ENCODE measurements at places on chromosomes 11 and 22.

- no peak for DNase-seq
Measured at GRCh38 chr11:33743291-33743690, 7.1 kb upstream of the CD59 start.

DNA sequence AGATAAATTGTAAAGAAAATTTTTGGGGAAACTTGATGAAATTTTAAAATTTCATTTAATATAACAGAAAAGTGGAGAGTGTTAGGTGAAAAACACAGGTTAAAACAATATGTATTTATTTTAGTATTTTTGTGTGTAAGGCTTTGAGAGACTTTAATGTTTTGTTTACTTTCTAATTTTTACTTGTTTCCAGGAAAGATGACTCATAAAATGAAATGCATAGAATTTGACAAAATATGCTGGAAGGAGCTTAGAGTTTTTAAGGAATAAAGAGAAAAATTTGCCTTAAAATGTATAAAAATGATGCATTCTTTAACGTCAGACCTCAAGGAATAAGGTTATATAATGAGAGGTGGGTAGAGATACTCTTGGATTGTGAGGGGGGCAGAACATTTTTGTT is 1205.1 kb upstream of the CNTN5 start:
- DNase-seq: no peak

- no peak for DNase-seq
Measured at GRCh38 chr11:35103366-35104208, 35.4 kb upstream of the CD44 start.

GRCh38 chr11:95788921-95789505 is 569 bp downstream of the FAM76B start:
- no peak for DNase-seq

- DNase-seq: no peak
Measured at GRCh38 chr11:10004526-10005113, 289.4 kb downstream of the SBF2 start.

DNA sequence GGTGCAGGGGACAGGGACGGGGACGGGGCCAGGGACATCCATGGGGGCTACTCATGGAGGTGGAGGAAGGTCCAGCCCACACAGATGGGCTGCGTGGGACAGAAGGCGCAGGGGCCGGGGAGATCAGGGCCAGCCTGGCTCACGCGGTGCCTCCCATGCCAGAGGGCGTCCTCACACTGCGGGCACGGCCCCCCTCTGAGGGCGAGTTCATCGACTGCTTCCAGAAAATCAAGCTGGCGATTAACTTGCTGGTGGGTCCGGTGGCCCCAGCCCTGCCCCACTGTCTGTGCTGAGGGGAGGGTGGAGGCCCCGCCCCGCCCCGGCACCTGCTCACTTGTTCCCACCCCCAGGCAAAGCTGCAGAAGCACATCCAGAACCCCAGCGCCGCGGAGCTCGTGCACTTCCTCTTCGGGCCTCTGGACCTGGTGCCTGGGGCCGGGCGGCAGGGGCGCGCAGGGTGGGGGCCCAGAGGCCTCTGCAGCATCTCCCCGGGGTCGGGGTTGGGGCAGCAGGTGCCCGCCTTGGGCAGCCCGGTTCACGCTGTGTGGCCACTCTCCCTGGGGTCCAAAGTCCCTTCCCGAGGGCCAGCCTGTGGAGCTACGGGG is 15.8 kb downstream of the EPS8L2 start:
- peak; percentile 76 for DNase-seq

DNA sequence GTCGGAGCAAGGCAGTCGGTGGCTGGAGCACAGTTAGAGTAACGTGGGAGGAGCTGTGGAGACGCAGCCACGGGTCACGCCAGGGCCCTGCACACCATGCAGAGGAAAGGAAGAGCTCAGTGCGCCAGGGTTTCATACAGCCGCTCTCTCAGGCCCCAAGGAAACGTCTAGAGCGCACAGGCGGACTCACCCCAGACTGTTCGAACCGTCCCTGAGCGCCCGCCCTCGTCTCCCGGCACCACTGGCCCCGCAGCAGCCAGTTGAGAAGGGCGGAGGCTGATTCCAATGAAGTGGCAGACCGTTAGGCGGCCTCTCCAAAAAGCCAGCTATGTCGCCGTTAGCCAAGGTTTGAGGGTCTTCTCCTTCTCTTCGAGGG is 483 bp upstream of the HYLS1 start:
- DNase-seq: peak; percentile 79

DNA sequence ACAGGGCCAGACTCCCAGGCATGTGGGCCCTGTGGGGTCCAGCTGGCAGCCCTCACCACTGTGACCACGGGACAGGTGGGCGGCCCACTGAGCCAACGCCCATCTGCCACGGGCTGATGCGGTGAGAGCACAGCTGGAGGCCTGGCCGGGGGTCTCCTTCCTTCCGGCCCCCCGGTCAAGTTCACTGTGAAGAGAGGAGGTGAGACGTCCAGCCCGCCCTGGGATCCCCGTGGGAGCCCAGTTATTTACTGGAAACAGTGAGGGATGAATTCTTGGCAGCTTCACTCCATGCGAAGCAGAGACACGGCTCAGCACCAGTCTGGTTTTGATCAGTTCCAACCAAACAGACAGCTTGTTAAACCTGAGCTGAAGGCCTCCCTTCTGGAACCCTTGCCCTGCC is 38.7 kb downstream of the WNT11 start:
- DNase-seq: no peak

DNA sequence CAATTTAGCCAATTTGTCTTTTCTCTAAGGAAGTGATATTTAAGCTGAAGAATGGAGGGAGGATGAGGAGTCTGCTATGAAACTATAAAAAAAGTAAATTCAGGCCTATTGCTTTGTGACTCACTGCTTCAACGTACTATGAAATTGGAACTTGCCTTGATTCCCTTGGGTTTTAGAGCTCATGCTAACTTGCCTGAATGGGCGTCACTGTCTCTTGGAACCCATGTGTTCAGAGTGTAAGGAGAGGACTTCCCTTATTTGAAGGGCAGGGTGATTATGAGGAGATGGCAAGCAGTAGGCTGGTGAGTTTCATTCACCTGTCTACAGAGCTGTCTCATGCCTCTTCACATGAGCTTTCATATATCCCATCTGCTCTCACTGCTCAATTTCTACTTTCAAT is 28.7 kb upstream of the WT1 start:
- DNase-seq: no peak

DNA sequence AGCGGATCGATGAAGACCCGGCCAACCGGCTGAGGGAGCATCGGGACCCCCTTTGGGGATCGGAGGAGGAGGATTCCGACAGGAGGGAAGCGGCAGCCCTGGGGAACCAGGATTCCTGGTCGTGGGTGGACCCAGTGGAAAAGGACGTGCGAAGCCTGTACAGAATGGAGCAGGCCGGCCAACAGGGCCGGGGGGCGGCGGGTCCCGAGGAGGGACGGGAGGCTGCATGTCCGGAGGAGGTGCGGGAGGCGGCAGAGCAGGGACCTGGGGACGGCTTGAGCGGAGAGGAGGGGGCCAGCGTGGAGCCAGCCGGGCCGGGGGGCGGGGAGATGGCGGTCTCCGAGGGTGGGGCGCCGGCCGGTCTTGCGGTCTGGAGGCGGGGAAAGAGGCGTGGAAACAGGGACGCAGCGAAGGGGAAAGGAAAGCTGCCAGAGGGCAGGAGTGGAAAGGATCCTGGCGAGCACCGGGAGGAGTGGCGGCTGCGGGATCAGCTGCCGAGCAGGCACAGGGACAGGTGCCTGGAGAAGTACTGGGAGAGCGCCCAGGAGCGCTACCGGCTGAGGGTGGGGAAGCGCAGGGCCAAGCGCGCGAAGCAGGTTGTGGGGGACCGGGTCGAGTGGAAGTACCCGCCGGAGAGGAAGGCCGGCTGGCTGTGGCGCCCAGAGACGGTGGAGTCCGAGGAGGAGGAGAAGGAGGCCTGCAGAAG is at the start of gene ANO5:
TSS of gene ANO5 (plus strand) at position 444 of the 706 bp plus-strand sequence. CDS start 408 bp downstream, outside the sequence.
- DNase-seq: peak; percentile 89

- no peak for DNase-seq
Measured at GRCh38 chr22:36986242-36986821, 32.9 kb downstream of the TST start.

- no peak for DNase-seq
Measured at GRCh38 chr22:21000987-21001600, 824 bp downstream of the THAP7 start.

GRCh38 chr11:70483917-70484316 is 85.6 kb downstream of the CTTN start:
- DNase-seq: no peak

DNA sequence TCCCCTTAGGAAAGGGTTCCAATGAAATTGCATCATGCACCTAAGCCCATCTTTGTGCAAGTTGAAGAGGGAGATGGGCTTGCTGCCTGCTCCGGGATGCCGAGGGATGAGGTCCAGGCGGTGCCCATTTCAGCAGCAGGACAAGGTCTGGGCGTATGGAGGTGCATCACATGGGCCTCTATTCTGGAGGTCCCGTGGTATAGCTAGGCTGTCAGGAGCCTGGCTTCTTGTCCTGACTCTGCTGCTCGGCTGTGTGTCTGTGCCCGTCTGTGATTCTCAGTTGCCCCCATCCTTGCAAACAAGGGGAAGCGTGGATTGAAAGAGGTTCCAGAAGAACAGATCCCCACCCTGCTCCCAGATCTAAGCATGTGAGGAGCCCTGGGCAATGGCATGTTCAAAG is 130.0 kb downstream of the OSBP2 start:
- no peak for DNase-seq

DNA sequence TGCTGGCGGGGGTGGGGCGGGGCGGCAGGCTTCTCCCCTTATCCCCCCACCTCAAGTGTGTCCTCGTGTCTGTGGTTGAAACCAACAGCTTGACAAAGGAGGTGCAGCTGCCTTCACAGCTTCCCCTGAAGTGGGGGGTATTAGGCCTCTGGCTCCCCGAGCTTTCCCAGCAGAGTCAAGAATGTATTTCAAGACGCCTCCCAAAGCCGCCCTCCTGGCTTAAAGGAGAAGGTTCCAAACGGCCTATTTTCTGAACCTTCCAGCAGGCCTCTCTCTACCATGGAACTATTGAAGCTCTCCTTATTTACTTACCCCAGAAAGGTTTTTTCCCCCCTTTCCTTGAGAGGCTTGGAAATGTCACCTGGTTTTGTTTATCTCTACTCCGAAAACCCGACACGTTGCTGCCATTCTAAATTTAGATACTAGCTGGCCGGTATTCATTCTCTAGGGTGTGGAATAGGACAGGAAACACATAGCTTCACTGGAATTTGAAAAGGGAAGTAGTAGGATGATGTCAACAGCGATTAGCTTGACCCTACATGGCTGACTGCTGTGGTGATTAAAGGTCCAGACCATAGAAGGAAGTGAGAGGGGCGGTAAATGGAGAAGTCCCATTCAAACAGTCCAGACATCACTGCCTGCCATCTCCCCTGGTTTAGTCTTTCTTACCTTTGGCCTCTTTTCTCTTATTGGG is 671 bp upstream of the PICALM start:
- DNase-seq: no peak

GRCh38 chr11:15093432-15093831 is 20.0 kb downstream of the CALCB start:
- DNase-seq: no peak

- no peak for DNase-seq
Measured at GRCh38 chr11:63914896-63915691, 1.9 kb downstream of the RCOR2 start.

DNA sequence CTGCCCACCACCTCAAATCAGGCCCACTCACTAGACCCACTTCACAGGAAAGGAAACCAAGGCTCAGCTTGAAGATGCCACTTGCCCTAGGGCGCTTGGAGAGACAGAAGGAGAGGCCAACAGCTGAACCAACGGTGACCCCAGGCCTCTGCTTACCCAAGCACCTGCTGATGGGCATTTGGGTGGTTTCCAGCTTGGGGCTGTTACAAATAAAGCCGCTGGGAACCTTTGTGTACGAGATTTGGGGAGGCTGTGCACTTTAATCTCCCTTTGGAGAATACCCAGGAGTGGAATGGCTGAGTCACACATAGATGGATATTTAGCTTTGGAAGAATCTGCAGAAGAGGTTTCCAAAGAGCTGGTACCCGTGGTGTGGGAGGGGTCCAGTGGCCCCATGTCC is 50.9 kb upstream of the LINC01488 start:
- DNase-seq: no peak

DNA sequence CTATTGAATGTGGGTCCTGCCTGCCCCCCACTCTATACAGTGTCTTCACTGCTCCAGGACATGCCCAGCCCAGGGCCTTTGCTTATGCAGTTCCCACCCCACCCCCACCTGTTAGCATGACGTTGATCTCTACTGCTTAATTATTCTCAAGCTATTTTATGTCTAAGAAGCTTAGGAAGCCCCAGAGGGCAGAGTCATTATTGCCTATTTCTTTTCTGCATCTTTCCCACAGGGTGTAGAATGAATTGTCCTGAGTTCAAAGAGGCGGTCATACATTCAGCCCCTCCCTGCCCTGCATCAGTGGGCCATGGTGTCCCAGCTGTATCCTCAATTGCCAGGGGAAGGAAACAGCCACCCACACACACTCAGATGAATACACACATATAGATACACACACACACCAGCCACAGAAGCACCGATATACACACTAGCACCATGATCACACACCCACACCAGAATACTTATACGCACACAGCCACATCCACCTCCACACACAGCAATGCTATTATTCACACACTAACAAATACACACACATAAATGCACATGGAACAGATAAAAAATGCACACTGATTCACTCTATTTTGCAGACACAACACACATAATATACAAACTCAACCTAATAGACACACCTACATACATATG is 1.5 kb downstream of the PDE2A start:
- DNase-seq: no peak

GRCh38 chr22:24329453-24329852 is 58.8 kb downstream of the SPECC1L start:
- DNase-seq: no peak

- no peak for DNase-seq
Measured at GRCh38 chr11:131670876-131671275, 300.5 kb downstream of the NTM start.

- no peak for DNase-seq
Measured at GRCh38 chr22:50398831-50399648, 55.9 kb downstream of the PPP6R2 start.

DNA sequence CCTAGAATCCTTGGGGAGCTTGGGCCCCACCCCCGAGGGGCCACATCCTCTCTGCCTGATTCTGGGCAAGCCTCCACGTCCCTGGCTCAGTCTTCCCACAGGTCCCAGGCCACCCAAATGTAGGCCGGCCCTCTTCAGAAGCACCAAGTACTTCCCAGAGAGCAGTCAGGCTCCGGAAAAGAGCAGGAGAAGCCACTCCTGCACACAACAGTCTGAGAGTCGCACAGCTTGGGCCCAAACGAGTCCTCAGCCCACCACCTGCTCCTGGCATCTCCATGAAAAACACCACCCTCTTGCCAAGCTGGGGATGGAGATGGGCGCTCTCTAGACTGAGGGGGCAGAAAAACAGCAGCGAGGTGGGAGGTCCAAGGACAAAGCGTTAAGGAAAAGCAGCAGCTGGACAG is 15.4 kb downstream of the EHD1 start:
- DNase-seq: peak; percentile 85

Measured in right cardiac atrium (tissue), 5 donors.